ENCODE measurements at places on chromosomes 2 and 18.

GRCh38 chr2:17918789-17919188 is 40.3 kb downstream of the KCNS3 start:
- no peak for DNase-seq

GRCh38 chr2:30565851-30566358 is 118.9 kb downstream of the LCLAT1 start:
- DNase-seq = no peak

DNA sequence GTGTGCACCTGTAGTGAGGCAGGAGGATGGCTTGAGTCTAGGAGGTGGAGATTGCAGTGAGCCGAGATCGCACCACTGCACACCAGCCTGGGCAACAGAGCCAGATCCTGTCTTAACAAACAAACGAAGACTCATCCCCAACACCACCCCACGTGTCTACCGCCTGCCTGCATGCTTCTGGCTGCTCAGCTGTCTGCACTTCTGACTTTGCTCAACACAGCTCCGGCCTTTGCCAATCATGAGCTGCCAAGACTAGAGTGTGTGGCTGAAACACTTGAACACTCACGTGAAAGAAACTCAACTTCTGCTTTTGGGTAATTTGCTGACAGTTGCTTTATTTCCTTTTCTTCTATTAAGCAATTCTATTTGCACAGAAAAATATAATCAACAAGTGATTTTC is 32.1 kb upstream of the SP3 start:
- DNase-seq = no peak

DNA sequence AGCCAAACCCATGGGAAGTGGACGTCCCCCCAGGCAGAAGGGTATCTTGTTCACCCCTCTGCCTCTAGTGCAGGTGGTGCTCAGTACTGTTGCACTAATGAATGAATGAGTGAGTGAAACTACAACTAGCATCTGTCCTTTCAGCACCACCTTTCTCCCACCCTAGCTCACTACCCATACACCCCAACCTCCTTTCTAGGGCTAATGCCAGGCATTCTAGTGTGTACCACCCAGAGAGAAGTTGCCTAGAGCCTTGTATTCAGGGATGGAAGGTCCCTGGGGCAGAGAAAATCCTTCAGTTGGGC is 22.5 kb downstream of the CCT7 start:
- no peak for DNase-seq

GRCh38 chr2:232486558-232487384 is 863 bp downstream of the ECEL1 start:
- DNase-seq = no peak

DNA sequence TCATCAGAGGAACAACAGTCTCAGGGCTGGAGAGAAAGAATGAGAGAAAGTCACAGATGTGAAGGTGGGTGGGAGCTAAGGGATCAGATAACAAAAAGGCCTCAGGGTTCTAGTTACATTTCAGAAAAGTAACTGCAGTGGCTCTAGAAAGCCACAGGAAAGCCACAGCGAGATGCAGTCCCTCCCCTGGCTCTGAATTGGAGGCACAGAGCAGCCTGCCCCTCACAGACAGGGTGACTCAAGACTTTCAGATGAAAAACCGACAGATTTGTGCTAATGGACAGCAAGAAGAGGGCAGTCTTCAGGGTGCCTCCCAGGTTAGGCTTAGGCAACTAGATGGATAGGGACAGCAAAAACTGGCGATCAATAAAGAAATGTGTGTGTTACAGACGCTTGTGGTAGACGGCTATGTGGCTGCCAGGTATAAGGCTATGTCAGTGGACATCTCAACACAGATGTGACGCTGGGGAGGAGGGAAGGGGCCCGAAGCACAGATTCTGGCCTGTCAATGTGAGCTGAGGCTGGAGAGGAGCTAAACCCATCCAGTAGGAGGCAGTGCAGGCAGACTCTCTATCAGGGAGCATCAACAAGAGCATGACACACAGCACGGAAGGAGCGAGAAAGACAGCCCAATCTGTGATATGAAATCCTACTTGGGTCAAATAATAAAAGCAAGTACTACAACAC is 26.2 kb downstream of the UNC50 start:
- DNase-seq = no peak

DNA sequence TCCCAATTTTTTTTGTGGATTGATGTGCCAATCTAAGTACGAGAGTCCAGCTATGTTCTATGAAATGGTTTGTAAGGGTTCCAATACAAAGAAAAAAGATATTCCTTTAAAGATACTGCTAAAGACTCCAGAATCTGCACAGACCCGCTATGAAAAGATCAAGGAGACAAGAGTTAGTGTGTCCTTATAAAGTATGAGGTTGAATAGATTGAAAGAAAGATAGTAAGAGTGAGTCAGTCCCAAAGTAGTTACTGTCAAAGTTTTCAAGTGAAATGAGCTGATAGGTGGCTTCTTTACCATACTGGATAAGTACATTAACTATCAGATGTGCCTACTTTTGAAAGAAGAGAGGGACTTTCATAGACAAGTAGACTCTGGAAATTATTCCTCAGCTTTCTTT is 17.9 kb upstream of the EHBP1 start:
- DNase-seq = no peak

- no peak for DNase-seq
Observed at GRCh38 chr2:59096973-59097372, 855.8 kb upstream of the FANCL start.

- DNase-seq = no peak
Observed at GRCh38 chr18:47777626-47778025, 152.8 kb downstream of the SMAD2 start.

DNA sequence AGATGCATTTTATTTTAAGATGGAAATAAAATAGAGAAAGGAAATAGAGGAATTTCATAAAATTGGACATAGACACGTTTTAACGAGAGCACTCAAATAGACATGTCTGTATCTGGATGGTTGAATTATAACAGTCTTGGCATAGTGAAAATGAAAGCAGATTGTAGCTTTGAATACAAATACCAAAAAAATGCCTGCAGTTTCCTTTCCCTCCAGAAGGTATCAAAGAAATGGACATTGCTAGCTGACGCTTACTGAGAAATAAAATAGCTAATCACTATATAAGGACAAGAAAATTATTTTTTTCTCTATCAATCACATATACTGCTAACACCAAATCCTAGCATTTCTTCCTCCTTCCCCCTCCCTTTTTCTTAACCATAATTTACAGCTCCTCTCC is 11.4 kb upstream of the MAPRE2 start:
- no peak for DNase-seq

GRCh38 chr2:23548143-23548769 is 163.3 kb downstream of the KLHL29 start:
- no peak for DNase-seq

- no peak for DNase-seq
Observed at GRCh38 chr2:675982-676646, 1.1 kb downstream of the TMEM18 start.

- no peak for DNase-seq
Observed at GRCh38 chr2:61543062-61543461, 4.9 kb upstream of the XPO1 start.

DNA sequence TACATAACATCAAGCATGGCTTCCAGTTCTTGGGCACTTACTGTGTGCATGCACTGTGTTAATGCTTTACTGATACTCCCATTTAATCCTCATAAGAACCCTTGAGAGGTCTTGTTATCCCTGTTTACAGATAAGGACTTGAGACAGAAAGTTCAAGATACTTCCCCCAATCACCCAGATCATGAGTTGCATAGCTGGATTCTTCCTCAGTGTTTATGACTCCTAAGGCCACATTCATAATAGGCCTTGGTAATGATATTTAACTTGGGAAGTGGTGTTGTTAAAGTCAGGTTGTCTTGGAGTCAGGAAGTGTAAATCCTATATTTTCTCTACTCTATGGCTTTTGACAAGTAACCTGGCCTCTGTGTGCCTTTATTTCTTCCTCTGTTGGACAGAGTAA is 22.7 kb downstream of the NOSTRIN start:
- no peak for DNase-seq

GRCh38 chr2:189608795-189609422 is 28.3 kb upstream of the SLC40A1 start:
- no peak for DNase-seq

DNA sequence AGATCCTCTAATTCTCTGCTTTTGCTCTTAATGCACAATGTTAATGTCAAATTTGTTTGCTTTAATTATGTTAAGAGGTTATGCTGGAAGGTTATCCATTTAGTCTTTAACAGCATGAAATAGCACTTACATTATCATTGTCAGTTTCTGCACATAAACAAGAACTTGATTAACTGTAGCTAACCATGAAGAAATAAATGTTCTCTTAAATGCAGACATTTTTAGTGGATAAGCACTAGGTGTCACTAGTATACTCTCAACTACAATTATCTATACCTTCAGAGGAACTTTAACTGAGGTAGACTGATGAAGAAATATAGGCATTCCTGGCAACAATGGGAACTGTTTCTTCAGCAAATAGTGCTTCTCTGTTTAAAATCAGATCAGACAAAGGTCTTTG is 178.8 kb upstream of the CHST9 start:
- DNase-seq = no peak

DNA sequence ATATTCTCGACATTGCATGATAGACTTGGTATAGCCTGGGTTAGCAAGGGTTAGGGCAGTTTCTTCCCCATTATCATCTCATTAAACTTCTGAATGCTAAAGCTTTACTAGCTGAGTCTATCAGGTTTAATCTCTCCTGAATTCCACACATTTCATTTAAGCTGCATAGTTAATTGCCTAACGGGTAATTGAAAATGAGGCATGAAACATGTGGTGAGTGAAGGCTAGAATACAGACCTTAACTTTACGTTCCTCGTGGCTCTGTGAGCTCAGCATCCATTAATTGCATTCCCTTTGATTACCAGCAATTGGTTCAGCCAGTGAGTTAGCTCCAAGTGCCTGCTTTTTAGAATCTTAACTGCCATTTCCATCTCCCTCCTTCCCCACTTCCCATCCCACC is 126.5 kb upstream of the MEX3C start:
- DNase-seq = no peak

DNA sequence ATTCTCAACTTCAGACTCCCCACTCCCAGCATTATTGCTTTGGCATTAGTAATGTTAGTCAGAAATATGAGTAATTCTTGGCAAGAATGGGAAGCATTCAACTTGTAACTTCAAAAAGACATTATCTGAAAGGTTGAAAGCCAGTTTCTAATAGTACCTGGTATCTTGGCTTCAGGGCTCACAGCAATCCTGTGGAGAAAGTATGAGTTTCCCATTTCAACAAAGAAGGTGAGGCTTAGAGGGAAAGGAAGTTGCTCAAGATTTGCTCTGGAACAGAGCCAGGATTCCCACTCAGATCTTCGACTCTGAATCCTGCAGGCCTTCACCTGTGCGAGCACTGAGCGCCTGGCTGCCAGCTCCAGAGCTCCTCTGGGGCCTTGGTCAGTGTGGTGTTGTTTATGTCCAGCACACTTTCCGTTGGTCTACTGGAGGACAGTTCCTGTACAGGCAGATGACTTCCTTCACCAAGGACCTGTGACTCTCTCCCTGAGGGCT is 136.1 kb downstream of the MCFD2 start:
- DNase-seq = no peak

- DNase-seq = no peak
Observed at GRCh38 chr2:148658807-148659722, 14.5 kb downstream of the EPC2 start.

DNA sequence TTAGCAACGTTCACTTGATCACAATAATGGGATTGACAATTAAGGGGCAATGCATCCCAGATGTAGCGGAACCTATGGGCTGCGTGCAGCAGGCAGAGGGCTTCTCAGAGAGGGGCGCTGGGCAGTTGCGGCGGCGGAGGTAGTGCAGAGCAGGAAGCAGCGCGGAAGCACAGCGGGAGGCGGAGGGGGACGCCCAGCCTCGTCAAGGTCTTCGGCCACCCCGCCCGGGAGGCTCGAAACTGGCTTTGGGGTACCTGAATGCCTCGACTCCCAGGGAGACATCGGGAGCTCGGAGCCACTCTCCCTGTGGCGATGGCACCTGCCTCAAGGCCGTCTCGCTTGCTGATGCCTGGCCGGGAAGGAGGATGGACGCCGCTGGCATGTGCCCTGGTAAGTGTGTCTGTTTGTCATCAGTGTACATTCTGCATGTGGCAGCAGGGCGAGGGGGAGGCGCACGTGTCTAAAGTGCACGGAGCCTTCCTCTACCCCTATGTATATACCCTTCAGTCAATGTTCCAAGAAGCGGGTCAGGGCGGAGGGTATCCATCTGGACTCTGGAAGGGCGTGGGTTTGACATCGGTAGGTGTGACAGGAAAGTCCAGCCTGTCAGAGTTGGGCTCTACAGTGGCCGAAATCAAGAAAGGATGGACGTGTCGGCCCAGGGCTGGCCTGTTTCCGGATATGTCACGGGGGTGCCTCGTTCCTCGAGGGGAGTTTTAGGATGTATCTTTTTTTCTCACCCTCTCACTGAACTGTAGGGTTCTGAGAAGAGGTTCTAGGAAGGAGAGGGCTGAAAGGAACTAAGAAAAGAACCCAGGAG is 7.5 kb upstream of the SP9 start:
- no peak for DNase-seq

GRCh38 chr2:239768031-239768790 is 256.9 kb downstream of the NDUFA10 start:
- DNase-seq = no peak

Measured in hypothalamus (tissue), 51 donors.